ENCODE measurements at places on chromosomes 5 and 9. TPM values are rescaled to one million over a fixed set of nuclear protein-coding genes. Genes with fewer than 3 reads are reported as not detected.

Gene LHFPL2
- total RNA-seq = 22.2 TPM

Gene RNF224
- total RNA-seq = not detected

Gene GARIN3
- not detected for total RNA-seq

Gene FOXI1
- not detected for total RNA-seq

Gene EXOC3
- total RNA-seq = 34.3 TPM

Gene PCDHB10
- total RNA-seq = 4.5 TPM

Gene FAM221B
- total RNA-seq = not detected

Gene CARD9
- 0.17 TPM for total RNA-seq

Gene TGFBR1
- total RNA-seq = 35.7 TPM

Gene POU5F2
- not detected for total RNA-seq

Gene WWC1
- 8.3 TPM for total RNA-seq

Gene CER1
- total RNA-seq = not detected

Gene PAXX
- total RNA-seq = 41.3 TPM

Gene PDCD1LG2
- total RNA-seq = 1.9 TPM

Gene SPINK5
- 0.10 TPM for total RNA-seq

Gene MED7
- total RNA-seq = 20.0 TPM

Gene TEX48
- total RNA-seq = not detected

Gene HSPA5
- 66.1 TPM for total RNA-seq

Gene SPATA9
- not detected for total RNA-seq

Gene IL5
- total RNA-seq = not detected

Gene SMIM32
- total RNA-seq = not detected

Gene ZNF367
- total RNA-seq = 9.9 TPM

Gene MOB3B
- total RNA-seq = 0.10 TPM

Gene HK3
- total RNA-seq = 1.6 TPM

Gene IFNA13
- not detected for total RNA-seq

Gene QSOX2
- total RNA-seq = 9.2 TPM

Gene NRARP
- not detected for total RNA-seq

Gene GABRB2
- 0.81 TPM for total RNA-seq

Gene RNF183
- total RNA-seq = not detected
